Inflammatory macrophage treated with lipopolysaccharide for 4 hours (primary cell): ENCODE measurements at places on chromosomes 7 and 10.
A peak's percentile ranks its signal among the peaks of the same experiment; 100 is the strongest.

DNA sequence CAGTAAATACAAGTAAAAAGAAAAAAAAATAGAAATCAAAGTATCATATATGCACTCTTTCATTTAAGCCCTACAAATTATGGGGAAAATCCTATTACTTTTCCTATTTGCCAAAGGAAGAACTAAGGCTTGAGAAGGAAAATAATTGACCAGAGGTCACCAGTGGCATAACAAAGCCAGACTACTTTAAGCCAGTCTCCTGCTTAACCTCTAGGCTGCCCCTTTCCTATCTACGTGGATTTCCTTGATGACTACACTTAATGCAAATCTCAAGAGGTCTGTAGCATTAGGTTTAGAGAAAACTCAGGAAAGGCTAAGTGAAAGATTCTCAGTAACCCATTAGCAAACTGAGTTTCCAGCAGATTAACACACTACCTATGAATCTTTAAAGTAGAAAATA is 49.8 kb downstream of the TPK1 start:
- DNase-seq, result no peak

GRCh38 chr10:519055-519715 is 170.3 kb downstream of the DIP2C start:
- no peak for DNase-seq

DNA sequence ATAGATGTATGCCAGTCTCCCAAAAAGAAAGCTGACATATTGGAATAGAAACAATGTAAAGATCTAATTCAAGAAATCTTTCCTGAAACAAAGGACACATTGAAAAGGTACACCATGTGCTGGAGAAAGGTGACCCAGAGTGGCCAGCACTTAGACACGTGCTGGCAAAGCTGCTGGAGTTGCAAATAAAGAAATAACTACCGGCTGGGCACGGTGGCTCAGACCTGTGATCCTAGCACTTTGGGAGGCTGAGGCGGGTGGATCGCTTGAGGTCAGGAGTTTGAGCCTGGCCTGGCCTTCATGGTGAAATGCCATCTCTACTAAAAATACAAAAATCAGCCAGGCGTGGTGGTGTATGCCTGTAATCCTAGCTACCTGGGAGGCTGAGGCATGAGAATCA is 35.9 kb downstream of the PKD1L1 start:
- DNase-seq, result no peak

DNA sequence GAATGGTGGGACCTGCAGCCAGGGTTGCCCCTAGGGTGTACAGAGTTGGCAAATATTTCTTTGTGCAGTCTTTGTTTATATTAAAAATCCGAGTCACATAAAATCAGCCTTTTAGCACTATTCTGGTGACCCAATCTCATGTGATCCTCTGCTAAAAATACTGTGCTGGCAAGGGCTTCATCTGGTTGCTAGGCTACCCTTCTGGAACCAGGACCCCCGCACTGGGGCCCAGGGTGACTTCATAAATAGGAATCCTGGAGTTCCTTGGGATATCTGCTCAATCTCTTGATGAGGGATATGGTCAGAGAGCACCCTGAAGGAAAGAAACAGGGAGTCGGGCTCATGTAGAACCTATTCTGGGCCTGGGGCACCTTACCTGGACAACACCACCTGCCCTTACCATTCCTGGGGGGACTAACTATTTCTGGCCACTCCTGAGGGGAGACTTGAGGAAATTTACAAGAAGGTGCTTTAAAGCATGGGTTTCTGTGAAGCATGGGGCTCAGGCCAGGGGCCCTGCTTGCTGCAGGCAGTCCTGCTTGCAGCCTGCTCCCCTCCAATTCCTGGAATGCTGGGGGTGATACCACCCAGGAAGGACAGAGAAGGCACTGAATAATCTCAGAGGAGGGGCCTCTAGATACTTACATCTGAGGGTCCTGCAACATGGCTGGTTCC is 44.7 kb downstream of the SH2D4B start:
- DNase-seq, result no peak

DNA sequence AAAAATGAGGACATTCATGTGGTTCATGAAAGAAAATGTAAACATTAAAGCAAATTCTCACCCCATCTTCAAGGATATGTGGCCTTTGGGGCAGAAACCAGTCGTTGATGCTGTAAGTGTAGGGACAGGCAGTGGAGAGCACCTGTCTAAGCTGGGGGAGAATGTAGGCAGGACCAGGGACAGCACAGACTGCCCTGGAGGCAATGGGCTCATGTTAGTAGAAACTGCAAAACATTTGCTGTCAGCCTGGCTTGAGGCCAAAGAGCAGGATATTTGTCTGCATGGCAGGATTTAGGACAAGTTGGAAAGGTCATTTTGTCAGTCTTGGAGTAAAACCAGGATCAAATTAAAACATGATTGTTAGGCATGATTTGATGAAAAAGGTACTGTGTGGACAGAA is 211.6 kb upstream of the AGK start:
- no peak for DNase-seq

DNA sequence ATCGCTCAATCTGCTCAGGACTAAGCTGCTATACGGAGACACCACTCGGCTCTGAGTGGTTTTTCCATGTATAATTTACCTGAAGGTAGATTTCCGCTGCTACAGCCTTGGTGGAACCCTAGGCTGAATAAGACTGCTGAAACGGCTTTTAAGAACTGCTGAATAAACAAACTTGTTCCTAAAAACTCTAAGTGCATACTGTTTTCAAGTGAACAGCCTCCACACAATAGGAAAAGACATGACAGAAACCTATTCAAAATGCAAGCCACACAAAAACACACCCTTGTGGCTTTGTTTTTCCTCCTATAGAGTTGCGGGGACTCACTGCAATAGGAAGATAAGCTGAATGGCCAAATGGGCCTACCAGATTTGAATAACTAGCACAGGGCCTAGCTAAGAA is 117.2 kb downstream of the UBE2H start:
- no peak for DNase-seq

DNA sequence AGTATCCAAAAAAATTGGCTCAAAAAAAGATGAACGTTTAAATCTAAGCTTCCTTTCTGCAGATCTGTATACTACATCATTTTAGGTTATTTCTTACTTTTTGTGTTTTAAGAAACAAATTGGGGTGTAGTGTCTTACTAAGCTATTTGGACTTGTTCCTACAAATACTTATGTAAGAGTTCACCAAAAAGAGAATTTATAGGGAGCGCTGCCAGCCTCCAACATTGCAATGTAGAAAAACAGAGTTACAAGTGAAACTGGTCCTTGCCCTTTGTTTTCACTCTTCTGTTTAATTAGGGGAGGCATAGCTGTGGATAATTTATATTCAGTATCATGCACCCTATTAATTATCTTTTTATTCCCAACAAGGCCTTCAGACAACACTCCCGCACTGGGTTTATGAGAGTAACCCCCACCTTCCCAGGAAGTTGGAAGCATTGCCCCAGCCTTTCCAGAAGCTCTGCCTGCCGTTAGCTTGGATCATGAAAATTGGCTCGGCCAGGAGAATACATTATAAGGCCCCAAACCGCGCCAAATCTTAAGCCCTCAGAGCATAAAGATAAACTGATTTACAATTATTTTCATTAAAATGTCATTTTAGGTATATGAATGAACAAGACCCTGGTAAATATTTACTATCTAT is 261.8 kb upstream of the KLF6 start:
- no peak for DNase-seq

DNA sequence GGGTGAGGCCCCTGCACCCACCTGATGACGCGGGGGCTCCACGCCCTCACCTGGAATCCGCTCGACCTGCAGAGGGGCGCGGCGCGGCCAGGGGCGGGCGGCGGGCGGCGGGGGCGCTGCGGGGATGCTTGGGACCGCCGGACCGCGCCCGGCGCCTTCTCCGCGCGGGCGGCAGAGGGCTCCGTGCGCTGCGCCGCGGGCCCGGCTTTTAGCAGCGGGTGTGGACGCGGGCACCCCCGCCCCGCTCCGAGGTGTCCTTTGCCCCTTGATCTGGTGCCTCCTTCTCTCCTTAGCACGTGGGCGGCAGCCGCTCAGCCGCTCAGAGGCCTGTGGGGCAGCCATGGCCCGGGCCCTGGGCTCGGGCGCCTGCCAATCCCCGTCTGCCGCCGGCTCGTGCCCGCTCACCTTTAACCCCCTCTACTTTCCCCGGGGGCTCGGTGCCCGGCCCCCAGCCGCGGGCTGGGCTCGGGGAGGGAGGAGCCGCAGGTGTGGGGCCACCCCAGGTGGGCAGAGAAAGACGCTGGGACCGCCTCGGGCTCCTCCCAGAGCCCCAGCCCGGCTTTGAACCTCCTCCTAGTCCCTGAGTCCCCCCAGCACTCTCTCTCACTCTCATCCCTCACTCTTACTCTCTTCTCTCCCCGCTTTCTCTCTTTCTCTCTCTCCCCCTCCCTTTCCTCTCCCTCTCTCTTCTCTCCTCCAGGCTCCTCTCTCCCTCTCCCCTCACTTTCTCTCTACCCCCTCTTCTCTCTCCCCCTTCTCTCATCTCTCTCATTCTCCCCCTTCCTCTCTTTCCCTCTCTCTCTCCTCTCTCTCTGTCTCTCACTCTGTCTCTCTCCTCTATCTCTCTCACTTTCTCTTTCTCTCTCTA is 19.7 kb upstream of the VPS37D start:
- peak; percentile 18 for DNase-seq

DNA sequence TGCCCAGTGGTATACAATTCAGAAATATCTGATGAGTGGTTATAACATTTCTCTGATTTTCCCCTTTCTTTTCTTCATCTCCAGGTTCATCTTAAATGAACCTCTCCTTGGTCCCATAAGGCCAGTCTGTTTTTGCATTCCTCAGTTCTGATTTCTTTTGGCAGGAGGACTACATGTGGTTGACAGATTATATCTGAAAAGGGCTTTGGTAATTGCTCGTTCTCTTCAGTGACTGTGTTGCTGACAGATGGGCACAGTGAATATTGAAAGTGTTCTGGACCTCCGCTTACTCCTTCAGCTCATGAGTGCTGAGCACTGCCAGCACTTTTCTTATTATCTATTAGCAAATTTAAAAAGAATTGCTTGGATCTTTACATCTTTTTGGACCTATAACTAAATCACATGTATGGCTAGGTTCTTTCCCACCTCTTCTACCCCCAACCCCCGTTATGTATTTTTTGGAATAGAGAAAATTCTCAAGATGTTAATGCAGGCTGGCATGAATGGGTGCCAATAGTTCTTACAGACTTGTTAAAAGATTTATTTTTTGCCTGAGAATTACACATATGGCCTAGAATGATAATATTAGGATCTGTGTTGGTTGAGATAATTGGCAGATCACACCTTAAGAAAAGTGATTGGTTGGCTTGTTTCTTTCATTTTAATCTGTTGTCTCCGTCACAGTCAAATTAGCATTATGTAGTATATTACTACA is 323.0 kb downstream of the EXOC4 start:
- no peak for DNase-seq

GRCh38 chr10:53638006-53638405 is 865.4 kb upstream of the MBL2 start:
- DNase-seq, result no peak

DNA sequence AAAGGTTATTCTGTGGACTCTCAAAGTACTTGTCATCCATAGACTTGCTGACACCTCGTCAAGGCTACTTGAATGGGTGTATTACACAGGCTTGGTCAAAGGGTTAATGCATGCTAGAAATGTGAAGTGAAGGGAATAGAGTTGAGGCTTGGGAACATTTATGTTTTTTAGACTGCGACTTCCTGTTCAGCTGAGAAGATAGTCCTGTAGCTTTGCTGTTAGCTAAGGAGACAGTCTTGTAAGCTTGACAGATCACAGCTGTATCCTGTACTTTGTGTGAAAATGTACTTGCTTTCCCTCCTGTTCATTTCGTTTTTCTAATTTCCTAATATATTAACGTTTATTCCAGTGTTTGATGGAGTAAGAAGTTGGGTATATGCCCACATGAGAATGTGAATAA is 52.1 kb downstream of the ADD3 start:
- no peak for DNase-seq

DNA sequence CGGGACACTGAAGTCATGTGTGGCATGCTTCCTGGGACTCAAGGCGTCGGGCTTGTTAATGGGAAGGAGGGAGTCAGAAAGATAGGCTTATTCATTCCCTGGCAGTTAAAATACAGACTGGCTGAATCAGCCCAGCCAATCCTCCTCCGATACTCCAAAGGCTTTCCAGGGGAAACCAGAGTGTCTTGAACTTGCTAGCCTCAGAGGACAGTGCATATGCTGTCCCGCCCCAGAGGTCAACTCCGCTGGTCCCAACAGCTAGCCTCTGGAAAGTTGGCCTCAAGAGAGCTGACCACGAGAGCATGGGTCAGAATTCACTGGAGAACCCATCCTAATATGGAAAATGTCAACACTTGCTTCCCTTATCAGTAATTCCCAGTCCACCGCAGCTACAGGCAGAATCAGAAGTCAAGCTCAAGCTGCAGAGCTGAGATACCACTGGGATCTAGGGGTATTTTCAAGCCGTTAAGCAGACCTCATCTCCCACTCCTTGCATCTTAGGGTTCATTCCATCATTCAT is 43.0 kb downstream of the ELMO1 start:
- no peak for DNase-seq

DNA sequence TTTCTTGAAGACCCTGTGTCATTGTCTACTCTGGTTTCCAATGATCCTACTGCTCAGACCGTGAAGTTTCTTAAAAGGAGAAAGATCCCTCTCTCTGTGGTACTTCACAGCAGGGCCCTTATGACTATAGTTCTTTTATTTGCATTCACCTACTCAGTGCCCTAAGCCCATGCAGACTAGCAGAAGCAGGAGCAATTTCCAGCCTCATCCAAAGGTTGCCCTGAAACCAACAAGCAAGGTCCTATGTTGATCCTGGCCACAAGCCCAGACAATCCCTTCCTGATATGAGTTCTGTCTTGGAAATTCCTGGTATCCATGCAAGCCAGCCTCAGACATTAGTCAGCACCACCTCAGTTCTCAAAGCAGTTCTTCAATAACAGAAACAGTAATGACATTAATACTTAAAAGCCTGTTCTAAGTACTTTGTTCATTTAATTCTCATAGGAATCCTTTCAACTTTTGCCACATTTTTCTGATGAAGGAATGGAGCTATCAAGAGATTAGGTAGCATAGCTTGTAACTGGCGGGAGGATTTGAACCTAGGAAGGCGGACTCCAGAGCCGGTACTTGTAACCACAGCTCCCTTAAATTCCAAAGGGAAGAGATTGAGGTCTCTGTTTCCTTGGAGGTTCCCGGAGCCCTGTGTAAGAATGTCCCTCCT is 58.1 kb upstream of the ST8SIA6 start:
- DNase-seq, result peak; percentile 13

- no peak for DNase-seq
These were observed at the start of gene GPR26 for GRCh38 chr10:123666318-123667236. Gene GPR26, plus strand, starts transcription at chr10:123666355. Its CDS starts 53 bp downstream, at chr10:123666408.

- DNase-seq, result no peak
These were observed 140.0 kb upstream of the NRBF2 start for GRCh38 chr10:62993121-62993520.

DNA sequence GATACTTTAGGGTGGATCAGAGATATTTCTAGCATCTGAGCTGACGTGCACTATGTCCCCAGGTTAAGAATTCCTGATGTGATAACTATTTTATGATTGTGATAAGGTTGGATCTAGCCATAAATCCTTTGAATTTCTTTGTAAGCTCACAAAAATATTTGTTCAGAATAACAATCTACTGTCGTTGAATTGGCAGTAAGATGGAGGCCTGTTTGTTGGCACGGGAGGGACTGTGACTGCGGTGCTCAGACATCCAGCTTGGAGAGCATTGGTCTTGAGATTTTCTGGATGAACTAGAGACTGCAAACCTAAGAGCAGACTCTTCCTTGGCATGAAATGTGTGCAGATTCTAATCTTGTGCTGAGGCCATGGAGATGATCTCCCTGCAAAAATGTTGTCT is 131.1 kb downstream of the LRRC4 start:
- no peak for DNase-seq
